Esophagus squamous epithelium (tissue), 5 donors: ENCODE measurements at places on chromosomes 7 and 10.

DNA sequence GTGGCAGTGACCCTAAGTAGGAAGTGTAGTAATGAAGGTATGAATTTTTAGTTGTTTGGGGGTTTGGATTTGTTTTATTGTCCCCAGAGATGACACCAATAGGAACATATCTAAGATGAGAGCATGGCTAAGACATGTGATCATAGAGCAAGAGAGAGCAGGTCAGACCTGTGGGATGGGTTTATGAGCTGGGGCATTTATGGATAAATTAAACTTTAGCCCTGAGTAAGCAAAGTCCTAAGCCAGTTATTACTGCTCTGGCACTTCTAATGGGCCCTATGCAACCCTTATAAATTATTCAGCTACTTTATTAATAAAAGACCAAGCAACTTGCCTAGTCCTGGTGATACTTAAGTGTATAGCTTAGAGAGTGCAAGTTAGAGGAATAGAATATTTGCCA lies 85.1 kb downstream of the LRRC4 start:
- DNase-seq, result no peak

DNA sequence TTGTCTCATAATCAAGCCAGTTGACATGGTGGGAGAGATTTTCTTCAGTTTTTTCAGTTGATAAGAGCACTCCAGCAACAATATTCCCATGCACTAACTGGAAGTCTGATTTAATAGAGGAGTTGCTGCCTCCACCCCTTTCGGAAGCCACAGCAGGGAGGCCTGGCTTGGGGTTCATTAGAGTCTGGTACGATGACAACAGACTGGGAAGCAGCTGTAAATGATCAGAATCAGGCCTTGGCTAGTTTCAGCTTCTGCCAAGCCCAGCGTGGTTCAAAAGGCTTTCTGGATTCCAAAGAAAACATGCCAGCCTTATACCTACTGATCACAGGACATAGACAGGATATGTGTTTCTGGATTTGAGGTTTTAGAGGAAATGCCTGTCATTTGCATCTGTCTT lies 274.0 kb downstream of the CSTF2T start:
- no peak for DNase-seq

DNA sequence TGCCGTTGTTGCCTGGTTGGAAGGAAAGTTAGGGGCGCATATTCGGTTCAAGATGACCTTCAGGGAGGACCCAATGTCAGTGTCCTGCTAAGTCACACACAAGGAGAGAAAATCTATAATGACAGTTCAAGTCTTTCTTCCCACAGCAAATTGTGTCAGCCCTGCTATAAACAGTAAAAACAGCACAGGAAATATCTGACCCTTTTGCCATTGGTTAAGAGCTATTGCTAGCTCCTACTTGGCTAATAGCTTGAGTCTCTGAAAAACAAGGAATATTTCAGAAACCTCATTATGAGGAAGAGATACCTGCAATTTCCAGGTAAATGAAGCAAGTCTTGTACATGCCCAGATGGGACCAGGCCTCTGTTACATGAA lies 175.6 kb downstream of the SKIDA1 start:
- no peak for DNase-seq

- DNase-seq, result no peak
Measured at GRCh38 chr7:41465571-41465970, 237.3 kb downstream of the INHBA start.

- no peak for DNase-seq
Measured at GRCh38 chr7:70148997-70149396, 550.7 kb downstream of the AUTS2 start.

DNA sequence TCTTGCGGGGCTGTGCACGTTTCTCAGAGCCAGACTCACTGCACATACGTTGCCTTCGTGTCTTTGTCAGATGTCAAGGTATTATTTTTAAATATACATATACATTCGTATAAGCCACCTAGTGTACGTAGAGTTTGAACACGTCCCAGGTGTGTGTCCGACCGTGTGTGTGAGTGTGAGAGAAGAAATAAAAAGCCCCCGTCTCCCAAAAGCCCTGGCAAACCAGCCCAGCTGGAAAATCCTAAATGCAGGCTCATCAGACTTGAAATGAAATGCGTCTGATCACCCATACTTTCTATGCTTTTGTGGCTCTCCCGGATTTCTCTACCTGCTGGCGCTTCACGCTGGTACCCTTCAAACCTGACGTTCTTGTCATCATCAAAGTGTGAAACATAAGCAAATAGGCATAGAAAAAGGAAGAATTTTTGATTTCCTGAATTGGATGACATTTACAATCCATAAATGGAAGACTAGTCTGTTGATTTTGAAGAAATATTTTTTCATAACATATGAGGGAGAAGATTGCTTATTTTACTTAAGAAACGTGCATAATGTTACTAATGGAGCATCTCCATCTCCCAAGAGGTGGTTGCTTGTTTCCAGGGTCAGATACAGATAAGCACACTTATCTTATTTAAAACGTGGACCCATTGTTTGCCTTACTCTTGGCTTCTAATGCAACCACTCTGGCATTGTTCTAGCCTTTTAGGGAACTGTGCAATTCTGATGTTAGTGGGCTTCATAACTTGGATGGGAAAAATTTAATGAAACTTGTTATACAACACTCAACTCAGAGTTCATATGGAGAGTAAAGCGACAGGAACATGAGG lies 971 bp downstream of the PRKG1 start:
- DNase-seq, result no peak

GRCh38 chr7:18638594-18639452 lies 143.3 kb downstream of the HDAC9 start:
- no peak for DNase-seq

DNA sequence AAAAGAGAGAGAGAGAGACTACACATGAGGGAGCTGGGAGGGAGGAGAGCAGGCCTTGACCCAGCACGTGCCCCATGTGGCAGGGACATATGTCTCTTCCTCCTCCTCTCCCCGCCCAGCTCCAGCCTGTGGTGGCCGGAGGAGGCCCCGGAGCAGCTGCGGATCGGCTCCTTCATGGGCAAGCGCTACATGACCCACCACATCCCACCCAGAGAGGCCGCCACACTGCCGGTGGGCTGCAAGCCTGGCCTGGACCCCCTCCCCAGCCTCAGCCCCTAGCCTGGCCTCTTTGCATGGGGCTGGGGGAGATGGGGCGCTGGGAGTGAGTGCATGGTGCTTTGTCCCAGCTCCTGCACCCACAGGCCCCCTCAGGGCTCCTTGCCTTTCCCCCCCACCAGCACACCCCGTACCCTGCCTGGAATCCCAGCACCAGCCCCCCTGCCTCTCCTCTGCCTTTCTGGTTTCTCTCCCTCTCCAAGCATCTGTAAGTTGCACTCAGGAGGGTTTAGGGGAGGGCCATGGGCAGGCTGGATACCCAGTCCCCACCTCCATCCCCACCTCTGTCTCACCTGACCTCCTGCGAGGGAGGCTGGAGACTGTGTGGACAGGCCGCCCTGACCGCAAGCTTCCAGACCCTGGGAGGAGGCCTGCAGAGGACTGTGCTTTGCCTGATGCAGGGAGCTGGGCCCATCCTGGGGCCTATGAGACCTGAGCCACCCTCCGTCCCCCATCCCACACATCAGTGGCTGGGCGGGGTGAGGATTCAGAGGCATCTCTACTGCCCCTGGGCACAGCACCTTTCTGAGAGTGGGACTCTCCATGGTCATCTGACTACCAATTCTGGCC lies 4.8 kb downstream of the UPK3B start:
- DNase-seq, result no peak

GRCh38 chr7:100572949-100573675 lies 588 bp downstream of the SAP25 start:
- no peak for DNase-seq

DNA sequence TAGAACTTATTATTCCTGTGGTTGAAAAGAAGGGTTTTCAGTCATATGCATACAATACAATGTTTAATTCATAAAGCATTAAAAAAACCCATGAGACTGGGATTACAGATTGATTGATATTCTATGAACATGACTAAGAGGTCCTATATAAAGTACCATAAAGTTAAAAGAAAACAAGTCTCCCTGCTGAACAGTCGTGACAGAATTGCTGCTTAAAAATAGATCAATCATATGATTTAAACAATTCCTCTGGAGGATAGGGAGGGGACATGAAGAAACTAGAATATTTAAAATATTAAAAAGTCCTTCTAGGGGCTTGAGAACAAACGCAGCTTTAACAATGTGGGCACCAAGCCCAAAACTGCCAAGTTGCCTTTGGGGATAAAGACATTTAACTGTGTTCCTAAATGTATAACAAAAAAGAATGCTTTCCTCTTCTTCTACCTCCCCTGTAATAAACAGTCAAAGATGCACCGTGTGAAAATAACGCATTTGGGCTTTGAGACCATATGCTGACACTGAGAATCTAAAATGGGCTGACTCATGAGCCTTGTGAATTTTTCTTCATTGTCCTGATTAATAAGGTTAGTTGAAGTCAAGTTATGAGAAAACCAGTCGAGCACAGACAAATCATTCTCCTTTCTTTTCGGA lies 25.8 kb downstream of the TWIST1 start:
- no peak for DNase-seq

DNA sequence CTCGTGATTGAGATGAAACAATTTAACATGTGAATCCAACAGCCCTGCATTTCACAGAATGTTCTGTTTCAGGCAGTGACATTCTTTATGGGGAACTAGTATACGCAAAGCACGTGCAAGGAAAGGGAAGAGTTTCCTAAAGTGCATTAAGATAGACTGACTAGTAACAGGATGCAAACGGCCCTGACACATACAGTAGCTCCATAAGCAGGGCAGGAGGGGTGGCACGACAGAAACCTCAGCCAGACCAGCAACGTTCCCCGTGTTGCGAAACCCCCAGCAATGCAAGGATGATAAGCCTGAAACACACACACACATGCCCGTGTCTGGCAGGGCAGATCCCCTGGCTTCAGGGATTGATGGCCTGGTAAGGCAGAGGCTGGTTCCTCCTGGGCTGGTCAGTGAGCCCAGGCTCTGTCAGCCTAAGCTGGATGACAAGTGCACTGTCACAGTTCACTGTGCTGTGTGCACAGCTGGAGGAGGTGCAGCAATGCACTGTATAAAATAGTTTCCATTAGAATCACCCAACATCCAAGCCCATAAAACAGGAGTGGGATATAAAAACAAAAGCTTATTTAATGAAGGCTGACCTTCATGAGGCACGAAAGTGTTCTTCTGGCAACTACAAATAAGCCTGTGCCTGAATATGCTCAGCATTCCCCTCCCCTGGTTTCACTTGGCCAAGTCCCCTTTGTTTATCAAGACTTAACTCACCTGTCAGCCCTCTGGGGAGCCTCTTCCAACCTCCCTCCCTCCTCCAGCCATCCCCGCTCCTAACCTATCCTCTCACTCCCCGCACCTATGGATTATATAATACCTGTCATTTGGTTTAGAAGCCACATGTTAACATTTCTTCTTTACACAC lies 88.8 kb downstream of the GSAP start:
- DNase-seq, result no peak

DNA sequence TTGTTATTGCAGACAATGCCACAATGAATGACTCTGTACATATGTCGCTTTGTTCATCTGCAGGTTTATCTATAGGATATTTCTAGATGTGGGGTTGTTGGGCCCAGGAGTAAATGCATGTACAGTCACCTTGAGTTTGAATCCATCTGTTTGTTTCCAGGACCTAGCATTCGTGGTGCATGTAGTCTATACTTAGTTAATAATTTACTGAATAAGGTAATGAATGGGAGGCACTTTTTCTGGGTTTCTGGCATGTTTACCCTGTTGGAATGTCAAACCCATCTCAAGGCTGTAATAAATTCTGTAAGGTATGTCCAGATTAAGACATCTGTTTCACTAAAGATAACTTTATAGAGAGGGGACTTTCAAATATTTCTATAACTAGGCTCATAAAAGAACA lies 23.5 kb downstream of the HECTD2 start:
- DNase-seq, result no peak

DNA sequence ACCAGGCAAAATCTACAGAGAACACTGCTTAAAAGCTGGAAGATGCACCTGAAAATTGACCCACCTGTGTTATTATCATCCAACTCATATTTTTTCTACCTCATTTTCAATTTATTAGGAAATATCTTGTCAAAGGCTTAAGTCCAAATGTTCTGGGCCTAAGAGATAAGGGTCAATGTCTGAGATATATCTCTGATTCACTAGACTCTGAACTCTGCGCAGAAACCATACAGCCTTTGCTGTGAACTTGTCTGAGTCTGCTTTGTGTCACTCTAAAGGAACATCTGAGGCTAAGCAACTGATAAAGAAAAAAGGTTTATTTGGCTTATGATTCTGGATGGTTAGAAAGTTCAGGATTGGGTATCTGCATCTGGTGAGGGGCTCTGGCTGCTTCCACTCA lies 3.7 kb downstream of the PON1 start:
- no peak for DNase-seq

- no peak for DNase-seq
Measured at GRCh38 chr10:8800426-8800825, 745.9 kb downstream of the GATA3 start.

GRCh38 chr10:8296090-8296733 lies 241.7 kb downstream of the GATA3 start:
- DNase-seq, result no peak

GRCh38 chr10:34172936-34173533 lies 642.1 kb downstream of the PARD3 start:
- DNase-seq, result no peak

DNA sequence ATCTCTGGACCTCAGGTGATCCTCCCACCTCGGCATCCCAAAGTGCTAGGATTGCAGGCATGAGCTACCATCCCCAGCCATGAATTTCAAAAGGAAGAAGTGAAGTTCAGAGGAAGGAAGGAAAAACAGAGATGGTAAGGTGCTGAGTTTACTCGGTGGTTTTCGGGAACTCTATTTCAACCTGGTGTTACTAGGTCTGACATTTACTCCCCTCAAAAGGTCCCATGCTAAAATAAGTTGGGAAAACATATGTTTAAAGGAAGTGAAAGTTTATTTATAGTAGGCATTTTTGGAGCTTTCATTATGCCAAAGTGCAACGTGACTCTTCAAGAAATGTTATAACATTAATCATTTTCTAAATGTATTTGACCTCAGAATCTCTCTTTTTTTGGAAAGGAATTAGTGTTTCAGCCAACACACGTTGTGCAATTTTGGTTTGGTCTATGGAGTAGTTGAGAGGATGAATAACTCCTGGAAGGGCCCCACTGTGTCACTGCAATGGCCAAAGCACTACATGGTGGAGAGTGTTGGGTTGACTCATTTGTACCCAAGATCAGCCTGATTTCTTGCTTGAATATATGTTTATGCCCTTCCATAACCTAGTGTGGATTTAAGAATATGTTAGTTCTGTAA lies 114.7 kb upstream of the FAM171A1 start:
- DNase-seq, result no peak

GRCh38 chr10:113044016-113044755 lies 94.1 kb downstream of the TCF7L2 start:
- DNase-seq, result no peak
